Activated effector memory CD4-positive, alpha-beta T cell treated with anti-CD3 and anti-CD28 coated beads, Interleukin-2, amount 50 U/mL, for 16 hours (primary cell): ENCODE measurements at places on chromosomes 3 and 15.

DNA sequence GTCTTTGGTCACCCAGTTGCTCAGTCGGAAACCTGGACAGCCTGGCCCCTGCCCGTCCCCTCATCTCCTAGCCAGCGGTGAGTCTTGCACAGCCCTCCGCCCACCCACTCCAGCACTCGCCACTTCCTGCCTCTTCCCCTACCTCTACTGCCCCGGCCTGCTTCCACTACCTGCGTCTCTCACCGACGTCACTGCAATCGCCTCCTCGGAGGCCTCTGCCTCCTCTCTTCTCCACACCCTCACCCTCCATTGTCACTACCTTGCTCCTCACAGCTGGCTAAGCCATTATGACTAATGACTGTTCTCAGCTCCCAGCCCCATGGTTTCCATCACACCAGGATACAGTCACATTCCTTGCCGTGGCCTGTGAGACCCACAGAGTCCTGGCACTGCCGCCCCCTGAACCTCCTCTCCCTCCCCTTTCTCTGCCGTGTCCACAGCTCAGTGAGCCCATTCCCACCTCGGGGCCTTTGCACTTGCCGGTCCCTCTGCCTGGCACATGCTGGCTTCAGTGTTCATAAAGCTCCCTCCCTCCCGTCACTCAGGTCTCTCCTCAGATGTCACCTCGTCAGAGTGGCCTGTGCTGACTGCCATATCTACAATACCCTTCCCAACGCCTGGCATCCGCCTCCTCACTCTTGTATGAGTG, 104.8 kb downstream of the FBLN2 start:
- no peak for DNase-seq

DNA sequence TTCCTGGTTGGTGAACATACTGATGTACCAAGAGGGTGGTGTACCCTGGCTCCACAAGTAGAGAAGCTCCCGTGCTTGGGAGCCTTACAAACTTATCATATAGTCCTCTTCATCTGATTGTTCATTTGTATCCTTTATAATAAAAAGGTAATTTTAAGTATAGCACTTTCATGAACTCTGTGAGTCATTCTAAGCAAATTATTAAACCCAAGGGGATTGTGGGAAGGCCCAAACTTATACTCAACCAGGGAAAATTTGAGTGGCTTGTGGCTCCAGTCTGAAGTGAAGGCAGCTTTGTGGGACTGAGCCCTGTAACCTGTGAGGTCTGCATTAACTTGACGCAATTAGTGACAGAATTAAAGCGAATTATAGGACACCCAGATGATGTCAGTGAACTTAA, 29.0 kb downstream of the TTBK2 start:
- no peak for DNase-seq

GRCh38 chr3:179151474-179151873, 3.3 kb downstream of the PIK3CA start:
- no peak for DNase-seq

DNA sequence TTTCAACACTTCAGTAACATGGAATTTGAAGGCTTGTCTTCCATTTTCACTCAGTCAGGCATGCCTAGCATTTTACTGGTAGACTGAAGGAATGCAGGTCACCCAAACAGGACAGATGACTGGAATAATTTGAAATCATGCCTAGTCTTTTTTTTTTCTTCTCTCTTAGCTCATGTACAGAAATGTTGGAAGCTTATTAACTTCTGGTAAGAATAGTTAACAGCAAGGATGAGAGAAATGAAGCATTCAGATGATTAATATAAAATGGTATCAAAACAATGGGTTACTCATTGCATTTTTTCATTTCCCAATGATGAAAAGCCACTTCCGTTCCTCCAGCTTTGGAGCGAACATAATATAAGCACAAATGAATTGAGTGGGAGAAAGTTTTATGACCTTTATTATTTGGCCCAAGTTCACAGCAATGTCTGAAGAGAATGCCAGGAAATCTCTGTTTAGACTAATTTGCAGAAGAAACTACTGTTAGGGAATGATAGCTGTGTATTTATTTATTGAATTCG, 431.6 kb upstream of the RASGRP1 start:
- no peak for DNase-seq

DNA sequence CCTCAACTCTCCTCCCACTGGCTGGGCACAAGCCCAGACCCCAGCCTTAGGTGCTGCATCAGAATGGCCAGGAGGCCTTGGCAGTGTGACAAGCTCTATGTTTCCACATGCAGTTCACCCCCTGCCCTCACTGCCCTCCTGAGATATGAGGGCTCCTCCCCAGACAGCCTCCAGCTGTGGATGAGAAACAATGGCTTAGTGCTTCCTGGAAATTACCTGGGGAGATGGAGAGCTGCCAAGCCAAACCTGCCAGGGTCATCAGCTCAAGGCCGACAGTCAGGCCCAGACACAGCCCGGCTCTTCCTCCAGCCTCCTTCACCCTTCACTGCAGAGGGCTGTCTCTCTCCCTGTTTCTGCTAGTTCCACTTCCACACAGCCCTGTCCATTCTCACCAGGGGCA, 76.3 kb downstream of the MYLK start:
- DNase-seq: no peak

- DNase-seq: no peak
These were observed 13.4 kb upstream of the GHSR start for GRCh38 chr3:172461530-172462138.

DNA sequence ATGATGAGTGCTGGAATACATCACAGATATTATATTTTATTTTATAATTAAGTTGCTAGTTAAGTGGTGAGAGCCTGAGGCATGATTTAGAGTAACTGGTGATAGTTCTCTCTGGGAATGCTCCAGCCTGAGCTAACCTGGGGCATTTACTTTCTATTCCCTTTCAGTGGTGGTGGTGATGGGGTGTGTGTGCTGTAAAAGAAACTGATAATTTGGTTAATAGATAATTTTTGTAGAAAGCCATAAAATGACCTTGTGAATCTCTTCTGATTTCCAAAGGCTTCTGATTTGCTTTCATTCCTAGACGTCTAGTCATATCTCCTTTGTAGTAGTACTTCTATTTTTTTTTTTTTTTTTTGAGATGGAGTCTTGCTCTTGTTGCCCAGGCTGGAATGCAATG, 46.8 kb upstream of the DPPA4 start:
- no peak for DNase-seq

DNA sequence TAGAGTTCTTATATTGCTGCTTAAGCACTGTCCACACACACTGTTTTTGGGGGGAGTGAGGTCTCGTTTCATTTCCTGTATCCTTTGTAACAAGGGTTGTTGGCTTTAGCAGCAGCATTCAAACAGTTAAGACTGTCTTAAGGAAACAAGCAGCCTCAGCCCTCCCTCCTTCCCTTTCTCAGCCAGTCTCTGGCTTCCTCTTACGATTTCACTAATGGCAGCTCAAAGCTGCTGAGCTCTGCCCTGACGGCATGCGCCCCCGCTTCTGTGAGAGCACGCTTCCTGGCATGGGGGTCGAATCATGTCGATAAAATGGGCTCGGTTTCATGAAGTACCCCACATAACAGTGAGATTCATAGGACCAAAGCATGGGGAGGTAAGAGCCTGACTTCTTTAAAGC, 105.0 kb downstream of the KLHL25 start:
- peak; percentile 84 for DNase-seq

DNA sequence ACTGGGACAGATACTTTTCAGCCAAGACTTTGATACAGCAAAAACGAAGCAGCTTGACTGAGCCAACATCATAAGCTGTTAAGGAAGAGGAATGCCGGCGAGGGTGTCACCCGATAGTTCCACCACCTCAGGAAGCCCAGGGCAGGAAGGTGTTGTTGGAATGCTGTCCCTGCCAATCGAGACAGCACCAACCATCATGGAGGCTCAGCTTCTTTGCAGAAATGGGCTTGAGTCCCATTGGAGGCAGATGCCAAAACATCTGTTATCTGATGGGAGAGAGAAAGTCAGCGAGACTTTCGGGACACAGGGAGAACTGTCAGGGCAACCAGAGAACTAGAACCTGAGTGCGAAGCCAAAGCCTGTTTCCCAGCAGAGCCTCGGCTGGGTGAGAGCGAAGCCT, 50.7 kb downstream of the CA12 start:
- no peak for DNase-seq

DNA sequence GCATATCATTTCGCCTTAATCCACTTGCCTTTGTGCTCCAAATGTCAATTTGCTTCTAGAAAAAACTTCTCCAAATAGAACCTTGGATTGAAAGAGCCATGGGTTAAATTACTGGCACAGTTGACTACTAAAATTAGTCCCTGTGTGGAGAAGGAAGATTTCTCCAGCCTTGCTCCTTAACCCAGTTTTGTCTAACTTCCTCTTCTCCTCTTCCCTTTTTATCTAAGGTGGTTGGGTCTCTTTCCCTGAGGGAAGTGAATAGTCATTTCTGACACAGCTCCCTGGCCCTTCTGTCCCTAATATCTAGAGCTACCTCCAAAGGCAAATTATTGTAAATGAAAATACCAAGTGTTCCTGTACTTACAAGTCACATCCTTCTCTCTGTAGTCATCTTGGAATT, 527.9 kb upstream of the TBL1XR1 start:
- no peak for DNase-seq

- DNase-seq: no peak
These were observed 11.9 kb downstream of the ARIH2 start for GRCh38 chr3:48930590-48930989.

DNA sequence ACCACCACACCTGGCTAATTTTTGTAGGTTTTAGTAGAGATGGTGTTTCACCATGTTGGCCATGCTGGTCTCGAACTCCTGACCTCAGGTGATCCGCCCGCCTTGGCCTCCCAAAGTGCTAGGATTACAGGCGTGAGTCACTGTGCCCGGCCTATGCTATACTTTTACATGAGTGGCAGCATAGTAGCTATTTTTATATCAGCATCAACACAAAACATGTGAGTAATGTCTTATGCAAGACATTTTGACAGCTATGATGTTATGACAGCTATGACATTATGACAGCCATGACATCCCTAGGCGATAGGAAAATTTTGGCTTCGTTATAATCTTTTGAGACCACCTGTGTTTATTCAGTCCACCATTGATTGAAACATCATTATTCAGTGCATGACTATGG, 4.1 kb upstream of the NAALADL2 start:
- no peak for DNase-seq

- DNase-seq: no peak
These were observed 242.0 kb upstream of the SETMAR start for GRCh38 chr3:4061195-4061594.

- DNase-seq: no peak
These were observed 69.1 kb upstream of the TSEN2 start for GRCh38 chr3:12415014-12415680.

GRCh38 chr3:45693941-45694521, 4.8 kb downstream of the SACM1L start:
- peak; percentile 73 for DNase-seq

DNA sequence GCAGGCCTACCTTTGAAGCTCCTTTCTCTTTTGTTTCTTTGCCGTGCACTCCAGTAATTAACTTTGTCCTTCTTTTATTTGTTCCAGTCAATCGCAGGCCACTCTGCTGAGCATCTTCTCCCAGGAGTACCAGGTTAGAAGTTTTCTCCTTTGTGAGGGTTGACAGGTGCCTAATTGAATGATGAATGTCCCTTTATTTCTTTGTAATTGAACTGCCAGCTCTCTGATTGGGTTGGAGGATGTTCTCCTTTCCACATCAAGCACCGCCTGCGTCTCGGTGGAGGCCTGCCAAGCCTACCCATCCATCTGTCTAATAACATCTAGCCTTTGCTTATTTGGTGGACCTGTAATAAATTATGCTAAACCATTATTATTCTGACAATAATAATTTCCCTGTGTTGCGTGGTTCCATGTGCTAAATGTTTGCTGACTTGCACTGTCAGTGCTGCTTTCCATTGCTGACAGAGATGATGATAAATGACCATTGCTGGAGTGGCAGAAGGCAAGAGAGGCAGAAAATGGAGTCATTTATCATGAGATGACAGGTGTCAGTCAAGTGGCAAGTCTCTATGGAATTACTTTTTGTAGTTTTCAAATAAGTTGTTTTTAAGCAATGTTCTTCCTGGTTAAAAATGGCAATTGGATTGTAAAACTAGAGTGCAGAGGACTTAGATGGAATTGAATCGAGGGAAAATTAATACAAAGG, 64.9 kb downstream of the CDIN1 start:
- DNase-seq: no peak

DNA sequence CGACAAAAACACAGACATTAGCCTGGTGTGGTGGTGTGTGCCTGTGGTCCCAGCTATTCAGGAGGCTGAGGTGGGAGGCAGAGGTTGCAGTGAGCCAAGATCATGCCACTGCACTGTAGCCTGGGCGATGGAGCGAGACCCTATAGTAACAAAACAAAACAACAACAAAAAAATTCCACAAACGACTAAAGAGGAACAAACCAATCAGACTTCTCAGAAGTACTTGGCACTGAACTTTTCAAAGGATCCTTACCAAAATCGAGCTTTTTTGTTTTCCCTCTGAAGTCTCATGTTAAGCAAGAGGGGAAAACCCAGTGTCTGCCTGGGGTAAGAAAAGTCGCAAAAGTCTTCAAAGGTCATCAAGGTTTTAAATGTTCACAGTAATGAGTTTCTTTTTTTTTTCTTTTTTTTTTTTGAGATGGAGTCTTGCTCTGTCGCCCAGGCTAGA, 30.1 kb upstream of the TFRC start:
- no peak for DNase-seq

DNA sequence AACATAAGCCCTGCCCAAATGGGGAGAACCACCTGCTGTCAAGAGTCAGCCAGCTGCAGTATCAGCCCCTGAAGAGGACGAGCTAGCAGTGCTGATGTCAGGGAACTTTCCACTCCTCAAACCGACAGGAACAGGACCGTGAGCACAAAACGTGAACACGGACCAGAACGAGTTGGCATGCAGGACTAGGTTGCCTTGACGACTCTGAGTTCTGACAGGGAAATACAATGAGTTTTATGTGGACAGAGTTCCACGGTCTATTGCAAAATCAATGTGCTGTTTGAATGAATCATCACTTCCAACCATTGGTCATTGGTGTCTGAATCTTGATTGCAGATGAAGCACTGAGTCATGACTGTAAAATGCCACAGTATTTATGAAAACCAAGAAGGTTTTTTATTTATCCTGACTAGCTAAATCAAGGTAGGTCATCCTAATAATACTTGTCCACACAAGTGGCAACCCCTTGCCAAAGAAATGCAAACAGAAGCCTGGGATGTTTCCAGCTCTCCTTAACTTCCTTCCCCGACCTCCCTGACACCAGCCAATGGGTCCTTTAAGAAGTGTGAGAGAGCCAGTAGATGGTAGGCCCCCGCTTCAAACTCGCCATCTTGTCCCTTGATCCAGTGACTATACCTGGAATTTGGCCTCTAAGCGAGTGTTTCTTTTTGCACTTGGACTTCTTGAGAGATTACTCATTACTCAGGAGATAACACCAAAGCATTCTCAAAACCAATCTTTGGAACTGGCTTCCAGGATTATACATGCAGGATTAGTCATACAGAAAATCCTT, 119.6 kb downstream of the ASB7 start:
- no peak for DNase-seq
